ENCODE measurements at places on chromosomes 6 and 20.

DNA sequence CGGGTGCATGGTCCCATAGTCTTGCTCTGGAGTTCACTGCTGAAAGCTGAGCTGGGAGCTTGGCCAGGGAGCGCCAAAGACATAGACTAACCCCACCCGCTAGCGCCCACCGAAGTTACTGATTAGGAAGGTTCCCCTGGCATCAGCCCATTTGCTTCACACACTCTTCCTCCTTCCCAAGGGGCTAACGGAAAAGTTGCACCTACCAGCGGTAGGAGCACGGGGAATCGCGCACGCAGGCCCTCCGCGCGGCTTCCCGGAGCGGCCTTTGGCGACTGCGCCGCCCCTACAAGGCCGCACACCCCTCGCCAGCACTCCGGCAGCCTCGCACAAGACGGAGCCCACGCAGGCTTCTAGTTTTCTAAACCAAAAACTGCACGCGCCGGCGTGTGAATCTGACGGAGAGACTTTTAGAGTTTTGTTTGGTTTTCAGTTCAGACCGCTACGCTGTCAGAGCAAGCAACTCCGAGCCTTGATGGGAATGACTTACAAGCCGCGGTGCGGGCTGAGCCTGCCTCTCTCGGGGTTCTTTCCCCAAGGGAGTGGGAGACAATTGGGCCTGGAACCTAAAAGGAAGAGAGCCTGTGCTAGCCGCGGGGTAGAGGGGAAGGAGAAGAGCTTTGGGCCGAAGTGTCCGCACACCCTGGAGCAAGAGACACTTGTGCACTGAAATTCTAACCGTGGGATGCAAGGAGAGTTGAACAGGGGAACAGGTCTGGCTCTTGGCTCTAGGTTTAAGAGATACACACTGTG is 891 bp upstream of the POU3F2 start:
- DNase-seq = peak; percentile 32

DNA sequence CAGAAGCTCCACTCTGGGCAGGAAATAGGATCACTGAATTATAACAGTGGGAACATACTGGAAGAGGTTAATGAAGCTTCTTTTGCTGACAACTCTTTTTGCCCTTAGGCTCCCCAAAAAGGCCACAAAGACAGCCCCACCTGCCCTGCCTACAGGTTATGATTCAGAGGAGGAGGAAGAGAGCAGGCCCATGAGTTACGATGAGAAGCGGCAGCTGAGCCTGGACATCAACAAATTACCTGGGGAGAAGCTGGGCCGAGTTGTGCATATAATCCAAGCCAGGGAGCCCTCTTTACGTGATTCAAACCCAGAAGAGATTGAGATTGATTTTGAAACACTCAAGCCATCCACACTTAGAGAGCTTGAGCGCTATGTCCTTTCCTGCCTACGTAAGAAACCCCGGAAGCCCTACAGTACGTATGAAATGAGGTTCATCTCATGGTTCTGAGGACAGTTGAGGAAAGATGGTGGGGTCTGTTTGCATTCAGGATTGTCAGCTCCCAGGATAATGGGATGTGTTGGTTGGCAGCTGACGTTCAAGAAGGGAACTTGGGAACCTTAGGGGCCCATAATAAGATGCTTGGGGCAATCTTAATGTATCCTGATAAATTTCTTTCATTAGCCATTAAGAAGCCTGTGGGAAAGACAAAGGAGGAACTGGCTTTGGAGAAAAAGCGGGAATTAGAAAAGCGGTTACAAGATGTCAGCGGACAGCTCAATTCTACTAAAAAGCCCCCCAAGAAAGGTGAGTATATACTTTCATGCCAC is 11.5 kb downstream of the BRD2 start:
- no peak for DNase-seq

DNA sequence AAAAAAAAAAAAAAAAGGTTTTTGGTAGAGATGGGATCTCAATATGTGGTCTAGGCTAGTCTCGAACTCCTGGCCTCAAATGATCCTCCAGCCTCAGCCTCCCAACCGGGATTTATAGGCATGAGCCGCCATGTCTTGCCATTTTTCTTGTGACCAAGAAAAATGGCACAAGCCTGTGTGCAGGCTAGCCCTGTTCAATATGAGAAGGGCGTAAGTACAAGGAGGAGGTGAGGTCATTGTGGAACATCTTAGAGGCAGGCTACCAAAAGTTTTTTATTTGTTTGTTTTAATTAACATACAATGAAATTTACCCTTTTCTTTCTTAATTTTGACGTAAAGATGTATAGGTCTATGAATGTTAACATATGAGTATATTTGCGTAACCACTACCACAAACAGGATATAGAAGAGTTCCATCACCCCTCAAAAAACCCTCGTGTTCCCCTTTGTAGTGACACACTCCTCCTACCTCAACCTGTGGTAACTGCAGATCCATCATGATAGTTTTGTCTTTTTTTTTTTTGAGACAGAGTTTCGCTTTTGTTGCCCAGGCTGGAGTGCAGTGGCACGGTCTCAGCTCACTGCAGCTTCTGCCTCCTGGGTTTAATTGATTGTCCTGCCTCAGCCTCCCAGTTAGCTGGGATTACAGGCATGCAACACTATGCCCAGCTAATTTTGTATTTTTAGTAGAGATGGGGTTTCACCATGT is 28.3 kb upstream of the KIF3B start:
- no peak for DNase-seq

- DNase-seq = peak; percentile 48
Observed at GRCh38 chr6:64012351-64013001, 376.9 kb downstream of the PHF3 start.

DNA sequence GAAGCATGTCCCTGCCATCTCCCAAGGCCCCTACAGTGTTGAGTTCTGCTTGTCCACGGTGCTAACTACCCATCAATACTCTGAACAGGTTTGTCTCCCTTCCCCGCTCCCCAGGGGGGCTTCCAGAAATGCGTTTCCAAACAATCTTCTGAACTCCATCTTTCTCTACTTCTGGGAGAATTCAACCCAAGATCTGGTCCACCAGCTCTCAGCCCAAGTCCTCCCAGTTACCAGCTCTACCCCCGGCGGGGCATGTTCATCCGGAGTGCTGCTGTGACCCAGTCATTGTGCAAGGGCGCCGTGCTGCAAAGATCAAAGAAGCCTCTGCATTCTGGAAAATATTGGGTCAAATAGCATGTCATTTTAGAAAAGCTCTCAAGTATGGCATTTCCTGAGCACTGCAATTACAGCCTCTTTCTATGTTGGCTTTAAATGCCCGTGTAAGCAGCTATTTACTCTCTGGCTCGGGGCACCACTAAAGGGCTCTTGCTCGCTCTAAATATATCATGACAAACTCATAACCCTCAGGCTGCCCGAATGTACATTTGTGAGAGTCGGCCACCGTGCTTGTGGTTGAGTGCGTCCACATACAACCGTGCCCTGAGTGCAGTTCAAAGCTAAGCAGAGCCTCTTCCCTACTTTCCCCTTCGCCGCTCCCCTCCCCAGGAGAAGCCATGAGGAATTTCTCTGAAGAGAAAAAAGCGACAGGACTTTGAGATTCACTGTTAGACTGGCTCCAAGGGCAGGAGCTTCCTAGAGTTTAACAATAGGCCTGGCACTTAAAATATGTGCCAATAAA is 71.6 kb downstream of the BANF2 start:
- peak; percentile 97 for DNase-seq

- DNase-seq = no peak
Observed at GRCh38 chr20:61389077-61389476, 137.0 kb downstream of the CDH4 start.

DNA sequence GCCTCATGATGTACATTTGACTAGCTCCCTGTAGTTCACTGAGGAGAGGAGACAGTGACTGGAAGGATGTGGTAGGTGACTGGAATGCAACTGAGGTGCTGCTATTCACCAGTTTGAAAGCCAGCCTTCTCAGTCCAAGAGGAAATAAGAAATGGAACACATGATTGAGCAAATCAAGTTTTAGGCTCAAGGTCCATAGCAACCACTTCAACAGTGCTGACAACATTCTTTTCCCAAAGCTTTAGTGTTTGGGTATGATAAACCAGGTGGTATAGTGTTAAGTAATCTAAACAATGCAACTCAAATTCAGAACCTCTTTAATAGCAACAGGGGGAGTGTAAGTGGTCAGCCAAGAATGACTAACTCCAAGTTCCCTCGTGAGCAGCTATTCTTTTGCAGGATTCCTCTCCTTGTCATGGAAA is 9.2 kb downstream of the ZHX3 start:
- DNase-seq = no peak

- no peak for DNase-seq
Observed at GRCh38 chr6:80519811-80520594, 413.5 kb downstream of the BCKDHB start.

DNA sequence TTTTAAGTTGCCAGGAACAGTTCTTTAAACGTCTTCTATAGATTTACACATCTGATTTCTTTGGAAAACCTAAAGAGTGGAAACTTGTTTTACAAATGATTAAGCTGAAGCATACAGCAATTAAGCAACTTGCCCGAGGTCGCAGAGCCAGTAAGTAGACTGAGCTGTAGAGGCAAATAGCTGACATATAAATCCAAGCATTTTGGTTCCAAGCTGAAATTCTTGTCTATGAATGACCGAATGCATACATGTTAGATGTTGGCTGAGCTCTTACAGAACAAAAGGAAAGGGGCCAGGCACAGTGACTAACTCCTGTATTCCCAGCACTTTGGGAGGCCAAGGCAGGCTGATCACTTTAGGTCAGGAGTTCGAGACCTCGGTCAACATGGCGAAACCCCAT is 101.8 kb upstream of the SGK1 start:
- no peak for DNase-seq

DNA sequence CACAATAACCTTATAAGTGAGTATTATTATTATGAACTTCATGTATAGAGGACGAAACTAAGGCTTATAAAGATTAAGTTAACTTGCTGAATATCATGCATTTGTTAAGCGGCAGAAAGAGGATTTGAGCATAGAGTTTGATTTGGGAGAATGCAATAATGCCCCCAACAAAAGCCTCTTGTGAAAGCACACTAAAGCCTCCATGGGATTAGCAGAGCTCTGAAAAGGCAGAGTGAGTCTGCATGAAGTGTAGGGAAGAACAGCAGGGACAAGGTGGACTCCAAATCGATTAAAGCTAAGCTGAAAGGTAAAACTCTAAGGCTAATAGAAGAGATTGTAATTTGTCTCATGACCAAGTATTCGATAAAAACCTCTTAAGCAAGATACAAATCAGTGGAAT is 100.3 kb downstream of the SH3BGRL2 start:
- no peak for DNase-seq

GRCh38 chr20:8104252-8104651 is 27.8 kb upstream of the PLCB1 start:
- no peak for DNase-seq

- no peak for DNase-seq
Observed at GRCh38 chr6:68716620-68717019, 81.5 kb downstream of the ADGRB3 start.

GRCh38 chr6:158607411-158608170 is 37.0 kb downstream of the DYNLT1 start:
- DNase-seq = no peak

- DNase-seq = no peak
Observed at GRCh38 chr20:50111829-50112495, 988 bp downstream of the UBE2V1 start.

DNA sequence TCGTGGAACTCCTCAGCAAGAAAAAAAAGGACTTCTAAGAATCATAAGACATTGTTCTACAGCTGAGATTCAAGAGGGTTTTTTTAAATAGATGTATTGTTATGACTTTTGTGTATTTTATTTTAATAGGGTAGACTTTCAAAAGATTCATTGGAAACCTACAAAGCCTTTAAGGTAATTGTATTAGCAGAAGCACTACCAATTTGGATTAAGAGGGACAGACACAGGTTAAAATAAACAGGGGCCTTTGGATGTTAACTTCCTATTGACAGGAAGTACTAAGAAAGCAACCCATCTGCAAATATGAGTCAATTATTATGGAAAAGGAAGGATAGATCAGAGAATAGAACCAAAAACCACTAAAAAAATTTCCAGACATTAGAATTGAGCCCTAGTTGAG is 153.5 kb downstream of the HDGFL1 start:
- DNase-seq = no peak

DNA sequence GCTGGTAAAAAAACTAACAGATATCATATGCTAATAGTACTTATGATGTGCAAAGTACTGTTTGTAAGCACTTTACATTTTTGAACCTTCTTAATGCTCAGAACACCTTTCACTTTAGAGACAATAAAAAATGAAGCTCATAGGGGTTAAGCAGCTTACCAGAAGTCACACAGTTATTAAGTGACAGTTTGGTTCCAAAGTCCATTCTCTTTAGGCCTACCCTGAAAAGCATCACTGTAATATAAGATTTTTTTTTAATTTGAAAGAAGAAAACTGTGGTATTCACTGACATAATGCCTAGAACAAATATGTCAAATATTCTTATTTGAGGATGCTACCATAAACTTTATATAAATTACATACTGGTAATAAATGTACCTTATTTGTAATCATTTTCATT is 127.6 kb upstream of the RUNX2 start:
- DNase-seq = no peak

DNA sequence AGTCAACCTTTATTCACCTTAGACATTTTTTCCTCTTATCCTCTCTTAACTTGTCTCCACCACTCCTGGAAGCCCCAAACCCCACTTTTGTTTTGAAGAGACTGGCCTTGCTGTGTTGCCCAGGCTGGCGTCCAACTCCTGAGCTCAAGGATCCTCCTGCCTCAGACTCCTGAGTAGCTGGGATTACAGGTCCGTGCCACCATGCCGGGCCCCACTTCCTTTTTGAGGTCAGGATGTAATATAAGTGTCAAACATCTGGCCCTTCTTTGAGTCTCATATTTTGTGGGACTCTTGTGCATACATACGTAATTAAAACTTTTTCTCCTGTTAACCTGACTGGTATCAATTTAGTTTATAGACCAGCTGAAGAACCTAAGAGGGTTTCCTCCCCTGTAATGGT is 1.4 kb upstream of the CDK19 start:
- DNase-seq = no peak

GRCh38 chr6:24010133-24010532 is 115.9 kb upstream of the NRSN1 start:
- DNase-seq = peak; percentile 93

- DNase-seq = no peak
Observed at GRCh38 chr20:50746138-50746940, 15.0 kb downstream of the PARD6B start.

DNA sequence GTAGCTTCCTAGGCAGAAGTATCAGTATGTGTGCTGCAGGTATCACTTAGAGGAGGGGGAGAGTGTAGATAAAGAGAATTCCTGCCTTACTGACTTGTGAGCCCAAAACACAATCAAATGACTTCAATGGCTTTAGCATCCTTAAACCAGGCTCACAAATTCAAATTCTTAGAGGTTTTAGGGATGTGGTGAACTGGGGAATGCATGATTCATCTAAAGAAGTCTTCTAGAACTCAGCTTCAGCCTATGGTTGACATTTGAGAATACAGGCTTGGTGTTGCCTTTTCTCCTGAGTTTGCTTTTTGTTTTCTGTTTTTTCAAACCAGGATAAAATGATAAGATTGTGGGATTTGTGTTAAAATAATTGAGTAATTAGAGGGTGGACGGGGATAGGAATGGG is 14.4 kb downstream of the SNRPC start:
- no peak for DNase-seq

GRCh38 chr6:37382994-37383765 is 29.4 kb downstream of the RNF8 start:
- DNase-seq = no peak
